NAMALWA (cell line): ENCODE measurements at places on chromosomes 16 and 17.

- DNase-seq = no peak
Observed at GRCh38 chr17:74994440-74994839, 7.0 kb downstream of the CDR2L start.

- peak; percentile 66 for DNase-seq
Observed at GRCh38 chr17:4733073-4733531, 1.9 kb downstream of the MED11 start.

DNA sequence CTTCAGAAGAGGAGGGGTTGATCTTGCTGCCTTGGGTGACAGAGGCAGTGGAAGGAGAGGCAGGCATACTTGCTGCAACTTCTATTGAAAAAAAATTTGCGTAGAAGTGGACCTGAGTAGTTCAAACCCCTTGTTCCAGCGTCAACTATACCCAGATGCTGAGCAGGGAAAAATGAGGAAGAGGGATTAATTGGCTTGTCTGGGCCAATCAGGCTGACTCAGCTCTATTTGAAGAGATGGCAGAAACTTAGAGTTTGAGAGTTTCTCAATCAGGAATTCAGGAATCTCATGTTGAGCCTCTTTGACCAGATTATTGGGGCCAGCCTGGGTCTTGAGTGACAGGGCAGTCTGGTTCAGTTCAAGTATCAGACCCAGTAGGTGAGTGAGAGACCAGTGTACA is 17.6 kb downstream of the CASC3 start:
- no peak for DNase-seq

- no peak for DNase-seq
Observed at GRCh38 chr16:58500430-58501241, 693 bp downstream of the NDRG4 start.

DNA sequence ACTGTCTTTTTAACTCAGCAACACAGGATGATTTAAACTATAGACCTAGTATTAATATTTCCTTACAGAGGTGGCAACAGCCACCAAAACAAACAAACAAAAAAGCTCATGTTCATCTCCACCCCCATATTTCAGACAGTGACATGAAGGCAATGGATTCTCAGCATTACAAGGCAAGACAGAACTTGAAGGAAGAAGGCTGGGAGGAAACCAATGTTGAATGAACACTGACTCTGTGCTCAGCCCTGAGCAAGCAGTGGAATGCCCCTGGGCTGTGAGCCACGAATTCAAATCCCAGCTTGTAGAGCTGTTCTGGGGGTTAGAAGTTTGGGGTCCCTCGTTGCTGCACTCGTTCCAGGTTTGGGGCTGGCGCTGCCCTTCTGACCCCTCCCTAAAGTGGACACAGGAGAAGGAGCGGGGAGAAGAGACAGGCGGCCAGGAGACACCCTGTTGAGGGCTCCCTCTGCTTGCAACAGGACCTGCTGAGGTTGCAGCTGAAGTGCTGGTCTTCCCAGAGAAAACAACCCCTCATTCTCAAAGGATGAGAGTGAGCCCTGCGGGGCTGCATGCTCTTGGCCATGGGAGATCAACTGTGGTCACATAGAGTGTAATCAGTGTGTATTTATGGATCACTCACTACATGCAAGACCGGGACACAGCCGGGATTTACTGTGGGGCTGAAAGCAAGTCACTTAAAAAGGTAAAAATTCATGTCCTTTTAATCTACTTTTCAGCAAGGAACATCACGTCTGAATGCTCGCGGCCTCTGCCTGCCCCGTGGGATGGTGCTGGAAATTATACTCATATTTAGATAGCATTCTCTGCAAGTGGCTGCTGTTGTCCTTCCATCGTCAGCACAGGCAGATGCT is 34.3 kb downstream of the MYH3 start:
- no peak for DNase-seq

DNA sequence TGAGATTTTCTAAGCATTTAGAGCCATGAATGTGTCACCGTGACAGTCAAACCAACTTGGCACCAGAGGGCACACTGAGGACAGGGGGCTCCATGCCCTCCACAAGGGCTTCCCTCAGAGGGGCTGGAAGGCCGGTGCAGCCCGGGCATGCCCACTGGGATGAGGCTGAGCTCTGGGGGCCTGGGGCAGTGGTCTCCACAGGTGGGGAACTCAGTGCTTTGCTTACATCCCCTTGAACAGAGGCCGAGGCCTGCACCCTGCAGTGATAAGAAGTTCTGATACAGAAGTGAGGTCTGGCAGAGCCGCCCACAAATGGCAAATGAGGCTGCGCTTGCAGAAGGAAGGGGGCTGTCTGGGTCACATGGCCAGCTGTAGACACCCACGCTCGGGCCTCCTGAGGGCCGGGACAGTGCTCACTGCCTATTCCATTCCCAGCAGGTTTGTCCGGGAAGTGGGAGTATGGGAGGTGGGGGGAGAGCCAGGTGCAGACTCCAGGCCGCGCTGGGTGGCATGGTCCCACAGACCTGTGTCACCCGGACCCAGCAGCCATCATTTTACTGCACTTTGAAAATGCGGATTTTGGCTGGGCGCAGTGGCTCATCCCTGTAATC is 116.8 kb upstream of the CREBBP start:
- DNase-seq = no peak

- peak; percentile 74 for DNase-seq
Observed at GRCh38 chr17:39979893-39980350, 685 bp upstream of the PSMD3 start.

DNA sequence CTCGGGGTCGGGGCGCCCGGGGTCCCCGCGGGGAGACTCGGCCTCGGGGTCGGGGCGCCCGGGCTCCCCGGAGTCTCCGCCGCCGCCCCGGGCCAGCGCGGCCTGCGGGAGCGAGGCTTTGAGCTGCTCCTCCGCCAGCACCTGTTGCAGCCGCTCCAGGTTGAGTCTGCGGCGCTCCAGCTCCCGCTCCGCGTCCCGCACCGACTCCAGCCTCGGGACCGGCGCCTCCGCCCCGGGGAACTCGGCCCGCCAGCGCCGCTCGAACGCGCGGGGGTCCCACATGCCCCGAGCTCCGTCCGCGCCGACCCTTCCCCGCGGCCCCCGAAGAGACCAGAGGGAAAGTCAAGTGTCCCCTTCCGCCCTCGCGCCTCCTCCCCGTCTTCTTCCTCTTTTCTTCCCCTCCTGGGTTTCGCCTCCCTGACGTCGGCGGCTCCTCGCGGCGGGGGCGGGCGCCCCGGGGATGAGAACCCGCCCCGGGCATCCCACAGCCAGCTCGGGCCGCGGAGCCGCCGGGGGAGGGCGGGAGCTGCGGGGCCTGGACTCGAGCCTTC is 40.8 kb upstream of the BHLHA9 start:
- DNase-seq = peak; percentile 74

- no peak for DNase-seq
Observed at GRCh38 chr16:57485091-57485915, 990 bp downstream of the DOK4 start.

DNA sequence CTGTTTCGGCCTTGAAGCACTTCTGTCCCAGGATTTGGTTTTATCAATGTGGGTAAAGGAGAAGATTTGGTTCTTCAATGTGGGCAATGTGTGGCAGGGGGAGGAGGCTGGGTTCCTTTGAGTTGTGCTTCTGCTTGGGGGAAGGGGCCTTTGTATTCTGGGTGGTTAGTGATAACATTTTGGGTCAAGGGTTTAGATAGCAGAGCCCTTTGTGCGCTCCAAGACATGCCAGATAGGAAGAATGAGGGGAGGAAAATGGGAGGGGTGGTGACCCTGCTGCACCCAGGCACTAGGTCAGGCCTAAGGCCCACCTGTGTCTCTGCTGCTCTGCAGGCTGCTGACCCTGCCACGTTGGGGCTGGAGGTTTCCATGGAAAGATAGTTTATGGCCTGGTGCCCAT is 40.0 kb upstream of the CDC42EP4 start:
- DNase-seq = no peak

DNA sequence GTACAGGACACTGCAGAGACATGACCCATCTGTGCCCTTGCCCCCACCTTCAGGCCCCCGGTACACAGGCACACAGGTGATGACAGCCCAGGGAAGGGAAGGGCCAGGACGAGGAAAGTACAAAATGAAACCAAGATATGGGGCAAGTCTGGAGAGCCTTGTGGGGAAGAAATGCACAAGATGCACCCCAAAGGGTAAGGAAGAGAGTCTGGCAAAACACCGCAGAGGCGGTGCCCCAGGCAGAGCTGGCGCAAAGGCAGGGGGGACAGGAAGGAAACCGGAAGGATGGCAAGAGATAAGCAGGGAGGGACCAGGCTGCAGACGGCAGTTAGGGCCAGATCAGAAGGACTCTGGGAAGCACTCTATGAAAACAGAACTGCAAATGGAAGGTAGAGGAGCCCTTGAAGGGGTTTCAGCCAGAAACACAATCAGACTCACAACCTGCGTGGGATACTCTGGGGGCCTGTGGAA is 81.4 kb downstream of the SLC39A11 start:
- DNase-seq = no peak

GRCh38 chr16:78742501-78743283 is 643.2 kb downstream of the WWOX start:
- no peak for DNase-seq

GRCh38 chr16:80993307-80993706 is 13.4 kb downstream of the CMC2 start:
- DNase-seq = no peak

DNA sequence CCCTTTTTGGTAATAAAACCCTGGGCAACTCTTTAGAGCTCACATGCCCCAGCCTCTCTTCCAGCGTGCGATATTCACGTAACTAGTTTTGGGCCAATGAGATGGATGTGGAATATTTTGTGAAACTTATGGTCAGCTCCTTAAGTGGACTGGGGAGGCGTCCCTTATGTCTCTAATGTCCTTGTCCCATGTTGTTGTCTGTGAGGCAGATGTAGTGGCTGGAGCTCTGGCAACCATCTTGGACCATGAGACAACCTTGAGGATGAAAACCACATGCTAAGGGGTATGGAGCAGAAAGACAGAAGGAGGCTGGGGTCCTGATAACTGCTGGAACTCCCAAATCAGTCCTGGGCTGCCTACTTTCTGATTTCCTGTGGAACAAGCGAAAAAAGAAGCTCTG is 31.4 kb upstream of the GPRC5B start:
- DNase-seq = no peak

DNA sequence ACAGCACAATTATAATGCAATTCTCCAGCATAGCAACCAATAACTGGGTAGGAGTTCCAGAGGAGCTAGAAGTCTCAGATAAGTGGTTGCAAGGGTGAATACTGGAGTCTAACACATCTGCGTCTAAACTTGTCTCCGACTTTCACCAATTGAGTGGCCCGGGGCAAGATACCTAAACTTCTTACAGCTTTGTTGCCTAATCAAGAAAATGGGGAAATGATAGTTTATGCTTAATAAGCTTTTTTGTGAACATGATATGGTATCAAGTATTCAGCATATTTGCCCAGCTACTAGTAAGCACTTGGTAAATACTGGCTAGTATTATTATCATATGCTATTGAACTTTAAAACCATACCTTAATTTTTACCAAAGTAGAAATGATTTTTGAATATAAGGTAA is 183.5 kb downstream of the KCNJ2 start:
- no peak for DNase-seq

DNA sequence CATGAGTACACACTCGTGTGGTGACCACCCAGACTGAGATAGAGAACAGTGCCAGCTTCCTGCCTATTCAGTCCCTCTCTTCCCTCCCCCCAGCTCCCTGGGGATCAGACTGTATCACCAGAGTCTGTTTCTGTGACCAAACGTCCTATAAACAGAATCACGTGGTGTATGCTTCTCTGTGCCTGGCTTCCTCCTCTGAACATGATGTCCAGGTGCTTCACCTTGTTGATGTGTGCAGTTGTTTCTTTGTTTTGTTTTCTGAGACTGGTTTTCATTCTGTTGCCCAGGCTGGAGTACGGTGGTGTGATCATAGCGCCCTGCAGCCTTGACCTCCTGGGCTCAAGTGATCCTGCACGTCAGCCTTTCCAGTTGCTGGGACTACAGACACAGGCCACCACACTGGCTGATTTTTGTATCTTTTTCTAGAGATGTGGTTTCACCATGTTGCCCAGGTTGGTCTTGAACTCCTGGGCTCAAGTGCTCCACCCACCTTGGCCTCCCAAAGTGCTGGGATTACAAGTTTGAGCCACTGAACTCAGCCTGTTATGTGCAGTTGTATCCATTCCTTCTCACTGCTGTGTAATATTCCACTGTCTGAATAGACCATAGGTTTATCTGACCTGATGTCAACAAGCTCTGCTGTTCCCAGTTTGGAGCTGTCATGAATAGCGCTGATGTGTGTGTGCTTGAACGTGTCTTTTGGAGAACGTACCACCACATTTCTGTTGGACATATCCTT is 28.9 kb upstream of the PRM1 start:
- peak; percentile 90 for DNase-seq

DNA sequence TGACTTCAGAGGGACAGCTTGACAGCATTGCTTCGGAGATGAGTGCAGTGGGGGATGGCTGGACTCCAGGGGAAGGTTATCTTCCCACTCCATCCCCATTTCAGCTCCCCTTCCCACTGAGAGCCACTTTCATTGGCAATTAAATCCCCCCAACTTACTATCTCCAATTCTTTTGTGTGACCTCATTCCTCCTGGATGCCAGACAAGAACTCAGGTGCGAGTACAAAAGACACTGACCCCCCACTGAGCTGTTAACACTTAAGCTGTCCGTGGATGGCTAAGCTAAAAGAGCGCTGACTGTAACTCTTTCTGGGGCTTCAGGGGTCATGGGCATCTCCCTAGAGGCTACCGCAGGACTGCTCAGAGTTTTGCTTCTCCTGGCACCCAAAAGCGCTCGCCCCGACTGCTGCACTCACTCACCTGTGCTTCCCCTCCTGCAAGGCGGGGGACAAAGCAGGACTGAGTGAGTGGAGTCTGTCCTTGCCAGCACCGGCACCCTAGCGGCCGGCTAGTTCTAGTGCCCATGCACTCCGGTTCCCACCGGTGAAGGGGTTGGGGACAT is 44.8 kb upstream of the FBXO47 start:
- DNase-seq = no peak

DNA sequence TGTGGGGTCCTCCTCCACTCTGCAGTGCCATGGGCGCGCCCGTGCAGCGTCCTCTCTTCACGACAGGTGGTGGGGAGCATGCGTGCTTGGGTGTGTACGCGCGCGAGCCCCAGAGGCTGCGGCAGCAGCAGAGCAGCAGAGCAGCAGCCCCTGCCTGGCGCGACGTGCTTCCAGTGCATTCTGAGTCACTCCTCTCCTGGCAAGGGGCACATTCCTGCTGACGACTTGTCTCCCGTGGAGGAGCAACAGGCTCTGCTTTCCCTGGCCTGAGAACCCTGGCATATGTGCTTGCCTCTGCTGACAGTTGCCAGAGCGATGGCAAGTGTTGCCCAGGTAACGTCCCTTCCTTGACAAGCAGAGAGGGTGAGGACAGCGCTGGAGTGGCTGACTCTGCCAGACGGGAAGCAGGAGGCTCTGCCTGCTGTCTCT is 133.8 kb upstream of the PLCG2 start:
- DNase-seq = no peak

DNA sequence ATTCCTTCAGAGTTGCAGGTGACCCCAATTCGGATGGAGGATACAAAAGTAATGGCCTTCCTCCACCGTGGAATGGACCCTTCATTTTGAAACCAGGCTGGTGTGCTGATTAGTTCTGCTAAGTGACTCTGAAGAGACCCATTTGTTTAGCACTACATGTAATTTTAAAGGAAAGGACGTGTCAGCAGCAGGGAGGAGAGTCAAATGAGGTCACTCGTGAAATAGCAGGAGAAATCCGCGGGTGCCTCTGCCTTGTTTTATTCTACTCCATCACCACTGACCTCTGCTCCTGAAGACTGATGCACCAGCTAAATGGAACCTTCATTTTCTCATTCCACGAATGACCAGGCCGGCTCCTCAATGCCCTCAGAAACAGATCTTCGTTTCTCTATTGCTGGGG is 589.2 kb downstream of the CDH11 start:
- no peak for DNase-seq

GRCh38 chr16:5022521-5022920 is 11.2 kb downstream of the NAGPA start:
- no peak for DNase-seq
